Omental fat pad (tissue), 4 donors: ENCODE measurements at places on chromosomes 16 and 17. TPM values are rescaled to one million over a fixed set of nuclear protein-coding genes. Genes with fewer than 3 reads are reported as not detected.

- DNase-seq = no peak
Observed at GRCh38 chr16:71883168-71883848, 674 bp downstream of the ZNF821 start.

Gene RAMP2
- total RNA-seq = 82.6 TPM

Gene ASIC2
- total RNA-seq = not detected

Gene CCL5
- total RNA-seq = 6.0 TPM

Gene KRT14
- total RNA-seq = not detected

DNA sequence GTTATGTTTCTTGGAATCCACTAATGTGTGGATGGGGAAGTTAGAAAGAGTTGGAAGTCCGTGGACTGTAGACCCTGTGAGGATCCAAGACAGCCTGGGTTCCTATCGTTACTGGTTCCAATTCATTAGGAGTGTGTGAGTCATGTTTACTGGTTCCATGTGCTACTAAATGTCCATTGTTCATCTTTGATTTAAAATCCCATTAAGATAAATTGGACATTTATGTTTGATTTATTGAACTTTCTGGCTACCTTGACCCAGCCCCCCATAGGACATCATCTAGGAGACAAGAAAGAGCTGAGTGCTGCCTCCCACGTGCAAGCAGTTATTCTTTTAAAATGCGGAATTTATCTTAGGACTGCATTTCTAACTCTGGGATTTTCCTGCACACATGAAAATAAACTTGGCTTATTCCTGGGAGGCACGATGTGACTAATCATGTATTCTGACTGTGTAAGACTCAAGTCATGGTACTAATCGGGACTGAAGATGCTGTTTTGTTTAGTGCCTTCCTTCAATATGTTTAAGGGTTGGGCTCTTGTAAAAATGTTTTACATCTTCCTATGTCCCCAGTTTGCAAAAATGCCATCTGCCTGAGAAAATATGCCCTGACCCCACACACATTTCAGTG, 53.4 kb downstream of the RGS9 start:
- DNase-seq = no peak

DNA sequence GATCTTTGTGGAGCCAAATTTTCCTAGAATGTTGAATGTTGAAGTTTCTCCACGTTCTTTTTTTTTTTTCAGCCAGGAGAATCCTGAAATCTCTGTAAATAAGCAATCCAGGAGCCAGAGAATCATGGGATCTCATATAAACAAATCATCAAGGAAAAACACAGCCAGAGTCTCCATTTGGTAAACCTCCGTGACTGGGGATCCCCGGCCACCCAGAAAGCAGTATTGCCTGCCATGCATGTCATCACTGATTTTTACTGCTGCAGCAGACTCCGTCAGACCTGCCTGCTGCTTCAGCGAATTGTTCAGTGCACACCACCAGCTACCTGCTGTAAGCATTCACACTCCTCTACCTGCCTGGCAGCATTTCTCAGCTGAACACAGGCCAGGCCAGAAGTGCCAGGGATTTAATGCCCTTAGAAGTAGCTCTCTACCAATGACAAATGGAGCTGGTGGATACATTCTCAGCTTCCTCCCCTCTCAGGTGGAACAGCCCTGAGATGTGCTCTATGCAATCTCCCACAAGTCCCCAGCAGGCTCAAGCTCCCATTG, 158.6 kb downstream of the CYLD start:
- DNase-seq = no peak

Gene MAPT
- total RNA-seq = 4.7 TPM

GRCh38 chr16:21101631-21102420, 48.8 kb downstream of the DNAH3 start:
- DNase-seq = no peak

GRCh38 chr16:11101283-11101682, 154.7 kb downstream of the SOCS1 start:
- DNase-seq = no peak

DNA sequence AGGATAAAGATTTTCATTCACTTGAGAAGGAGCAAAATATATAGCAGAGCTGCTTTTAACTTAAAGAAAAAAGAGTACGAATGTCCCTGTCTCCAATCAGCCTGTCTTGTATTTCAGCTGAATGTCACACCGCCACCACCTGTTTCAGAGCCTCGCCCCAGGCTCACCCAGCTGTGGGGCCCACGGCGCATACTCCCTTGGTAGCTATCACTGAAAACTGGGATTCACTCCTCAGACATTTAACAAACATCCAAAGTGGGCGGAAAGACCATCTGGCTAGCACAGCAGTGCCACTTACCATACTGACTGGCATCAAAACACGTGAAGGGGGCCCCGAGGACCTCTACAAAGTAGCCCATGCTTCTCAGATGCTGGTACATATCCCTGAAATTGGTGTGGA, 25.4 kb upstream of the SLC38A8 start:
- no peak for DNase-seq

- DNase-seq = no peak
Observed at GRCh38 chr17:47180337-47180736, 8.8 kb downstream of the CDC27 start.

DNA sequence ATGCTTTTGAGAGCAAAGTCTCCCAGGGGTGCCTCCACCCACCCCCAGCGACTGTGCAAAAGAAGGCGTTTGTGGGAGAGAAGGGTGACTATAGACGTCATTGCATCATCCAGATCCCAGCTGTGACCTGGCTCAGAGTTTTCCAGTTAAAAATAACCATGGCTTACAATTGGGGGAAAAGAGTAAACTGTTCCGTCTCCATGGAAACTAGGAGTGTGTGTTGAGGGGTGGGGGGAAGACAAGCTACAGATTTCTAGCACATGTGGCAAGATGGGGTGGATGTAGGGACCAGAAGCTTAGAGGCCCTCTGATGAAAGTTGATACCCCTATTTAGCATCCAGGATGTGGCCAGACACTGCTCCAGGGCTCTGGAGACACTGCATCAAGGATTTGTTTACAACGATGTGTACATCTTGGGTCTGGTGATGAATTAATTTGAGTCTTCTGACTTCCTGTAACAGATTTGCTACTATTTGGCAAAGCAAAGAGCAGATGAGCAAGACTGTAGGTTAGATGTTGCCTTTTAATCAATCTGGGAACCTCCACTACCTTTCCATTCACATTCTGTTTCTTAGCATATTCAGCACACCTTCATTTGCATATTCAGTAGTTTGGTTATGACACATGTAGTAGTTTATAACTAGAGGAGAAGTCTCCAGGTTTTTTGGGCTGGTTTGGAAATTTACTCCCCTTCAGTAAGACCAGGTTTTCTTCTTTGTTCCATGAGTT, 6.2 kb upstream of the DUSP14 start:
- DNase-seq = no peak

Gene SOX8
- 1.4 TPM for total RNA-seq

Gene SLC2A4
- total RNA-seq = 10.5 TPM

DNA sequence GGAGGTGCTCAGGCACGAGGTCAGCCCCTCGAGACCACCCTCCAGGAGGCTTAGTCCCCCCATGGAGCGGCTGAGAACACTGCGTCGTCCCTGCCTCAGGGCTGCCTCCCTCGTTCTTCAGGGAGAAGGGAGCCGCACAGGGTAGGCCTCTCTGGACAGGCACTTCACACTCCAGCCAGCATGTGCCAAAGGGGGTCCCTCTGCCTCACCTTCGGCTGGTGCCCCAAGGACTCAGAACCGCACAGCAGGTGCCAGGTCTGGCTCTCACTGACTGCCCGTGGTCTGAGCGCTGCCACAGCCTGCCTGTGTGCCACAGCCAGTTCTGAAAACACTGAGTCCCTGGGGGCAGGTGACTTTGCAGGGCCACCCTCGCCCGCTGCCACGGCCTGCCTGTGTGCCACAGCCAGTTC, 7.1 kb downstream of the P2RX5 start:
- no peak for DNase-seq

DNA sequence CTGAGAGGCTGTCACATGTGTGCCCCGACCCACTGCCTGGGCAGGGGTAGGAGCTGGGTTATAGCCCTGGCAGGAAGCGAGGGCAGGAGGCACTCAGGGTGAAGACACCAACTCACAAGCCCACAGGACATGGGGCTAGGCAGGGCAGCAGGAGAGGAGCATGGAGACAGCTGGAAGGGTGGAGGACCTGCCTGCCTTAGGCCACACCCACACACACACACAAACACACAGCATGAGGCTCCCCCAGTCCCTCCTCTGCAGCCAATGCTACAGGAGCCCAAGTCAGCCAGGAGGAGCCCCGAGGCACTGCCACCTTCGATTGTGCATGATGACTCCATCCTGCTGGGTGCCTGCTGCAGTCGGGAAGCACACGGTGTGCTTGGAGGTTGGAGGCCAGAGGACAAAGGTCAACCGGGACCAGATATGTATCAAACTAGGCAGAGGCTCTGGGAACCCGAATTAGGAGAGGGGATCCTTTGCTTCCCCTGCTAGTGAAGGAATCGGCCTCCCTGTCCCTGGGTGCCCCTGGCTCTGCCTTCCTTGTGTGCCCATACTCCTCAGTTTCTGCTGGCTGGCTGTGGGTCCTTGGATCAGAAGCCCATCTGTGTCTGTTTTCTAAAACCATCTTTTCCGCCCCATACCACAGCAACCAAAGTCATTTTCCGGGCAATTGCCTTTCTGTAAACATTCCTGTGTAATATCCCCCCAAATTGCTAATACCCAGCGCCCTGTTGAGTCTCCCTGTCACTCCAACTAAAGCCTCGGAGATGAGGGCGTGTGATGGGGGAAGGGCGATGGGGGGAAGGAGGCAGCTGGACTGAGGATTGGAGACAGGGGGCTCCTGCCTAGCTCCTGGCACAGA, 20.5 kb downstream of the SRCIN1 start:
- DNase-seq = no peak

DNA sequence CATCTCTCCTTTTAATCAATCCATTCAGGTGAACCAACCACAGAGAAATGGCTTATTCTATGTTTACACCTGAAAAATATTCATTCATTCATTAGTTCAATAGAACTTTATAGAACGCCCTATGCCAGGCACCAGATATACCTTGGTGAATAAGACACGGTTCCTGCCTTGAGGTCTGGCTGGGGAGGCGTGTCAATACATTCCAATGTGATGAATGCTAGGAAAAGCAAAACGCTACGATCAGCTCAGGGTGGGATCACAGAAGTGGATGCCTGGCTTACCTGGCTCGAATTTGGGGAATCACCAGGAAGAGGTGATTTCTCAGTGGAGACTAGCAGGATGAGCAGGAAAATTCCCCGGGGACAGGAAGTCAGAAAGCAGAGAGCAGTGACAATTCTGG, 17.5 kb upstream of the WFIKKN2 start:
- no peak for DNase-seq

DNA sequence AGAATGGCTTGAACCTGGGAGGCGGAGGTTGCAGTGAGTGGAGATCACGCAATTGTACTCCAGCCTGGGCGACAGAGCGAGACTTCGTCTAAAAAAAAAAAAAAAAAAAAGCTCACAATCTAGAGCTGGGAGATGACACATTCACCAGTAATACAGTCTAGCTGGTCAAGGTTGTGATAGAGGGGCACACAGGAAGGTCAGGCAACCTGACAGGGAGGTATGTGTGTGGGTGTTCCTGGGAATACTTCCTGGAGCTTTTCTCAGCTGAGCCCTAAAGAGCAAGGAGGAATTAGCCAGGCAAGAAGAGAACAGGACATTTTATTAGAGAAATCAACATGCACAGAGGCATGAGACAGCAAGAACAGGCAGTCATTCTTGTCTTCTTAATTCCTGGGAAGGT, 216.7 kb downstream of the SHISA9 start:
- DNase-seq = no peak

GRCh38 chr17:21184570-21184969, 29.4 kb downstream of the TMEM11 start:
- DNase-seq = no peak

DNA sequence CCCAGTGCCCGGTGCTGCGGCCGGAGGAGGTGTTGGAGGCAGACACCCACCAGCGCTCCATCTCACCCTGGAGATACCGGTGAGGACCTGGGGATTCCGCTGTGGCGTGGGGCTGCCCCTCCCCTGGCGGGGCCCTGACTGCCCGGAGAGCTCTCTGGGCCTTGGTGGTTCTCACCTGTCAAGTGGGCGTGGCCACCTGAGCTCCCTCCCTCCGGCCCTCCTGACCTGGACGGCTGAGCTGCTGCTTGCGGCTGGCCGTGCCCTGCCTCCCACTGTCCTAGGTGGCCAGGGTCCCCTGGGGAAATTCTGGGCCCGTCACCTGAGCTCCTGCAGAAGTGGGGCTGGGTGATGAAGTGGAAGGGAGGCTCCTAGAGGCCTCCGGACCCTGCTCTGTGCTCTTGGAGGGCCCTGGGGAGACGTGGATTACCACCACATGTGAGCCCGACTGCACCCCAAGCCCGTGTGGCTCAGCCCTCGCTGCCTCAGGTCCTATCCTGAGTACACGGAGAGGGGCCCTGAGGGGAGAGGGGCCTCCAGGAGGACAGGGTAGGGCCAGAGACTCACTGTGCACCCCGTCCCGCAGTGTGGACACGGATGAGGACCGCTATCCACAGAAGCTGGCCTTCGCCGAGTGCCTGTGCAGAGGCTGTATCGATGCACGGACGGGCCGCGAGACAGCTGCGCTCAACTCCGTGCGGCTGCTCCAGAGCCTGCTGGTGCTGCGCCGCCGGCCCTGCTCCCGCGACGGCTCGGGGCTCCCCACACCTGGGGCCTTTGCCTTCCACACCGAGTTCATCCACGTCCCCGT, 1.1 kb downstream of the IL17C start:
- DNase-seq = no peak

Gene NLRC3
- total RNA-seq = 1.1 TPM

DNA sequence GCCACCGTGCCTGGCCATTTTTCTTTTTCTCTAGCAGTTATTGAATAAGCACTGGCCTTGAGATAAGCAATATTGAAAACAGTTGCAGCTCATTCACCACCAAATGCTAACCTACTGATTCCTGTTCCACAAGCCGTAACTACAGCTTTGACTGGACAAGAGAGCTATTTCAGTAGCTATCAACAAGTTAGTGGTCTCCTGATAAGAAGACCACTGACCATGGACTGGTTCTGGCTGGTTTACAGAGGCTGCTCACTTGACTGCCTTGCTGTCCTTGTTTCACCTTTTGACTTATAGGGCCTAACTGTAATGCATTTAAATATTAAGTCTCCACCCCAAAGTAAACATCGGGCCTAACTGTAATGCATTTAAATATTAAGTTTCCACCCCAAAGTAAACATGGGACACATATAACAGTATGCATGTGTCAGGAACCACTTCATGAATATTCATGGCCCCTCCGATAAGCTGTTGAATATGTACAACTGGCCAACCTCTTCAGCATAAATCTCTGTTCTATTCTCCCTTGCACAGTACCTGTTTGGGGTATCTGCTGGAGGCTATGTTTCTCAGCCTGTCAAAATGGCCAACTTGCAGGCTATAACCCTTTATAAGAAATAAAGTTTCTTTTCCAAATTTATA, 94.1 kb downstream of the USP32 start:
- no peak for DNase-seq

Gene TNK1
- 3.5 TPM for total RNA-seq

- no peak for DNase-seq
Observed at GRCh38 chr16:74079232-74079586, 217.4 kb upstream of the PSMD7 start.

DNA sequence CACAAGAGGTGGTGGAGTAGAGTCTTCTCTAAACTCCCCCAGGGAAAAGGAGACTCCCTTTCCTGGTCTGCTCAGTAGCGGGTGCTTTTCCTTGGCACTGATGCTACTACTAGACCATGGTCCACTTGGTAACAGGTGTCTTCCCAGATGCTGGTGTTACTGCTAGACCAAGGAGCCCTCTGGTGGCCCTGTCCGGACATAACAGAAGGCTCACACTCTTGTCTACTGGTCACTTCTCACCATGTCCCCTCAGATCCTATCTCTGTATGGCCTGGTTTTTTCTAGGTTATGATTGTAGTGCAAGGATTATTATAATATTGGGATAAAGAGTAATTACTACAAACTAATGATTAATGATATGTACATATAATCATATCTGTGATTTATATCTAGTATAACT, 49.7 kb upstream of the ARL4D start:
- no peak for DNase-seq

- DNase-seq = no peak
Observed at GRCh38 chr16:48507886-48508285, 102.1 kb downstream of the N4BP1 start.

Gene SOX15
- not detected for total RNA-seq
